ENCODE measurements at places on chromosomes 16 and 17.
A peak's percentile ranks its signal among the peaks of the same experiment; 100 is the strongest.

DNA sequence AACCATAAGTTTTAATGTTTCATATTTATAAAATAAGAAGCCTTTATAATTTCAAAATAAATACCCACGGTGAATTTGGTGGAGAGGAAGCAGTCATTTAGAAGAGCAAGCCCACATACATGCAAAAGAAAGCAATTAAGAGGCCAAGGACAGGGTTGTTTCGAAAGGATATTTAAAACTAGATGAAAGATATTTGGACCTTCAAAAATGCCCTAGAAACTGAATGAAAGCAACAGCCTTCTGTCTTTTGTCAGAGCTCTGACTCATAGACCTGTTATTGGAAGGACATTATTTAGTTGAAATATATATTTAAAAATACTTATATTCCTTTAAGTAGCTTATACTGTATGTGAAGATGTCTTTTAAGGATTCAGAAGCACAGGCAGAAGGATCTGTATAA, 8.6 kb upstream of the METTL9 start:
- H3K27ac ChIP-seq, result no peak overlapping the region
- H3K4me3 ChIP-seq, result no peak overlapping the region
- H3K36me3 ChIP-seq, result no peaks in the 10 kb centered on the region
- no peaks in the 10 kb centered on the region for H3K4me1 ChIP-seq
- H3K27me3 ChIP-seq, result no peaks in the 10 kb centered on the region

GRCh38 chr17:60390925-60391470, 935 bp downstream of the USP32 start:
- H3K4me1 ChIP-seq, result peaks cover 22% of the 10 kb centered on the region
- H3K27ac ChIP-seq, result peak overlapping the region; percentile 82
- no peaks in the 10 kb centered on the region for H3K27me3 ChIP-seq
- peak overlapping the region; percentile 59 for H3K4me3 ChIP-seq

GRCh38 chr17:42163113-42163512, 8.3 kb upstream of the RAB5C start:
- H3K27ac ChIP-seq, result no peak overlapping the region
- H3K36me3 ChIP-seq, result no peaks in the 10 kb centered on the region
- DNase-seq, result no peak

DNA sequence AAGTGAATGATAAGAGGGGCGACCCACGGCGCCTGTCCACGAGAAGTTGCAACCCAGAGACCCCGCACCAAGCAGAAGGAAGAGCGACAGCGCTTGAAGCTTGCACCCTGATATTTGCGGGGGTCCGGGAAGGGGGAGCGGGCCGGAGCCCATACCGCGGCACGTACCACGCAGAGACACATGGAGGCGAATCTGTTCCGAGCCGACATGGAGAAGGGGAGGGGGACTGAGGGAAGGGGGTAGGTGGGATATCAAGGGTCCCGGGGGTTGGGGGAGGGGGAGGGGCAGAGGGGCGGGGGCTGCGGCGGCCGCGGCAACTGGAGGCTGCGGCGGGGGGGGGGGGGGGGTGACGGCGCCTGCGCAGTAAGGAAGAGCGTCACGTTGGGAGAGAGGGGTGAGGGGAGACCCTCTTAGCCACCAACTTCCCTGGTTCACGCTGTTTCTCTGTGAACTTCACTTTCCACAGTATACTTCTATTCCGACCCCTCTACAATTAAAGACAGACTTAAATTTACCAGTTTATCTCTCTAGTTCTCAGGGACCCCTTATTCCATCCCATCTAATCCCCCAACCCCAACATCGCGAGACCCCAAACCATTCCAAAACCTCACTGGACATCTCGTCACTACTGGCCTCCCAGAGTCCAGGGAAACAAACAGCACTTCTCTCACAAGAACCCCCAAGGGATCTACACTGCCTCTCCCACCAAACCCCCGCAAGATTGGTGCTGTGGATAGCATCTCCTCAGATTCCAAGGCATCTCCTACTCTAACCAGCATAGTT, 8.0 kb downstream of the DLG4 start:
- H3K4me3 ChIP-seq, result no peak overlapping the region
- H3K4me1 ChIP-seq, result peaks cover 26% of the 10 kb centered on the region

DNA sequence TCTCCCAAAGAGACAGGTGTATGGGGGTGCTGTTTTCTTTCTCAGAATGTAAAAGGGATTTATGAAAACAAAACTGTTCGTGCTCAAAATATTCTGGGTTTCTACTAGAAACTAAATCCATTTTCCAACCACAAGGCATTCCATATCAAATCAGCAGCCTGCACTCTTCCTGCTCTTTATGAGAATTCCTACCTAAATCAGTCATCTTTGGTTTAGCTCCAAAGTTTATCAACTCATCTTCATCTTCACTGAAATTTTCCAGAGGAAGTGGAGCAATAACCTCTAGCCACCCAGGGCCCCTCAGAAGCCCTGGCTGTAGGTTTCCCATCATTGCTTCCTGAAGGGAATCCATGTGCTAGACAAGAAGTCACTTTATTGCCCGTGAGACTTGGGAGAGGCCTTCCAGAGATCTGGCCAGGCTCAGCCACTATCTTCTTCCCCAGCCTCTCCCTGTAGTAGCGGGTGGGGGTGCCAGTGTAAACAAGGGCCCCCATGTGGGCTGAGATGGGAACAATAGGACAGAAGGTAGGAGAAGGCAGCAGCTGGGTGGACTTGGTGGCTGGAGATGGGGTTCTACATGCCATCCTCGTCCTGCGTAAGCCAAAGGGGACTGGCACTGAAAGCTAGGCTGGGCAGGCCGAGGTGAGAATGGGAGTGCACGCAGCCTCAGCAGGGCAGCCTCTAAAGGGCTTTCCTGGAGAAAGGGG, 22.0 kb upstream of the ALDH3A1 start:
- peak; percentile 91 for DNase-seq
- H3K27ac ChIP-seq, result no peak overlapping the region
- no peak overlapping the region for H3K4me3 ChIP-seq
- no peaks in the 10 kb centered on the region for H3K36me3 ChIP-seq
- peaks cover 5% of the 10 kb centered on the region for H3K4me1 ChIP-seq
- no peaks in the 10 kb centered on the region for H3K27me3 ChIP-seq

DNA sequence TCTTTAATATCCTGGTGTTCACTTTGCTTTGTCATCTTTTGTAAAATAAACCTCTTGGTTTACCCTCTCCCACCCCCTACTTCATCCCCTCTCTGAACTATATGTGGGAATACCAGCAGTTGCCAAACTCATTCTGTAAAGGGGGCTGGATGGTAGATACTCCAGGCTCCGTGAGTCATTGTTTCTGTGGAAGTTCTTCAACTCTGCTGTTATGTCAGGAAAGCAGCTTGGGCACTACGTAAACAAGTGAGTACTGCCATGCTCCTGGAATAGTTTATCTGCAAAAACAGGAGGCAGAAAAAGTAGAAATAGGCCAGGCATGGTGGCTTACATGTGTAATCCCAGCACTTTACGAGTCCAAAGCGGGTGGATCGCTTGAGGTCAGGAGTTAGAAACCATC, 17.6 kb downstream of the MVP start:
- H3K27me3 ChIP-seq, result no peaks in the 10 kb centered on the region
- no peak overlapping the region for H3K27ac ChIP-seq
- H3K36me3 ChIP-seq, result peaks cover 21% of the 10 kb centered on the region
- no peak overlapping the region for H3K4me3 ChIP-seq

DNA sequence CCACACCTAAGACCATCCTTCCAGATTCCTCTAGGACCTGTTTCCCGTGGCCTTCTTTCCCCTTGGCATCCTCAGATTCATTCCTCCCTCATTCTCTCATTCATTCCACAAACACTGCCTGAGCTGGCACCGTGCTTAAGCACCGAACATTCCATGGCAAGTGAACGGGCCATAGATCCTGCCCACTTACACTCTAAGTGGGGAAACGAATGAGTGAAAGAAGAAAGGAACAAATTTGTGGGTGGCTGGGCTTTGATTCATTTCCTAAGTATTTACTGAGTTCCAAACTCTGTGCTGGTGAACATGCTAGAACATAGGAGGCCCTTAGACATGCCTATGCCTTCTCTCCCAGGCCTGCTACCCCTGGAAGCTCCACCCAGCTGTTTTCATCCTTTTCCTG, 30.0 kb downstream of the SRCIN1 start:
- H3K4me3 ChIP-seq, result no peak overlapping the region
- no peaks in the 10 kb centered on the region for H3K4me1 ChIP-seq
- H3K36me3 ChIP-seq, result no peaks in the 10 kb centered on the region
- H3K27ac ChIP-seq, result no peak overlapping the region

DNA sequence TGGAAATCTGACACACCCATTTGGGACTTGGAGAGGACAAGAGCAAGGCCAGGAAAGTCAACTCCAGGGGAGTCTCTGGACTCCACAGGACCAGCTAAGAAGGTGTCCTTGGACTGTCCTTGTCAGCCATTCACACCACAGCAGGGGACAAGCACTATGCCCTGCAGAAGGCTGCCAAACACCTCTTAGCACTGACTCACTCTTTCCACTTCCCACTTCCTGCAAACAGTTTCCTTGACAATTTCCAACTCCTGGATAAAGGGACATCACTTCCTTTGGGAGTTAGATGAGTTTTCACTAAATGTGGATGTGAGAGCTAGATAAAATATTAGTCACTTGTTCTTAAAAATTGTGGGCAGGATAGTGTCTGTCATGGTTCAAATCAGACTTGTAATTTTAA, 37.8 kb upstream of the BCAR1 start:
- DNase-seq, result peak; percentile 88
- H3K36me3 ChIP-seq, result no peaks in the 10 kb centered on the region
- no peak overlapping the region for H3K4me3 ChIP-seq
- H3K4me1 ChIP-seq, result peaks cover 27% of the 10 kb centered on the region
- no peaks in the 10 kb centered on the region for H3K27me3 ChIP-seq
- H3K27ac ChIP-seq, result peak overlapping the region; percentile 72

DNA sequence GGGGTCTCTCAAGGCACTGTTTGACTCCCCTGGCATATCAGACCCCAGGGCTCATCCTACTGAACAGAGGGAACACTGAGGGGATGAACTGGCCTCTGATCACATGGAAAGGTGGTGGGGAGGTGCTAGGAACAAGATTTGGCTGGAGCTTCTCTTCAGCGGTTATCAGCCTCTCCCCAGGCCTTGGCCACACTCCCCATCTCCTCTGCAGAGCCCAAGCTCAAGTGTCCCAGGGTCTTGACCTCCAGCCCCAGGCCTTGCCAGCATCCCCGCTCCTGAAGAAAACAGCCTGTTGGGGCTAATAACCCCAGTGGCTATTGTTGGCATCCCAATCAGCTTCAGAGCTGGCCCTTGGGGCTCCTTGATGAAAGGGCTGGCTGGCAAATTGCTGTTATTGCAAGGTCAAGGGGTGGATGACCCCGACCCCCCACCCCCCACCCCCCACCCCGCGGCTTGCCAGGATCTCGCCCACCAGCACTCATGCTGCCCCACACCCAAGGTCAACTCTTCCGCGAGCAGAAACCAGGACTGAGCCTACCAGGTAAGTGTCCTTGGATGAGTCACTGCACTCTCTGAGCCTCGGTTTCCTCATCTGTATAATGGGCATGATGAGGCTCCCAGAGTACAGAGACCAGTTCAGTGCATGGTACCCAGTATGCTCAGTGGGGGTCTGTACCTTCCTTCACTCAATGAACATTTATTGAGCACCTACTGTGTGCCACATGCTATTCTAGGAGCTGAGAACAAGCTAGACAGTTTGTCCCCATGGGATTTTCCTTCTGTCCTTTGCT, 18.8 kb upstream of the FAM83G start:
- no peaks in the 10 kb centered on the region for H3K27me3 ChIP-seq
- no peaks in the 10 kb centered on the region for H3K4me1 ChIP-seq
- no peak for DNase-seq
- H3K4me3 ChIP-seq, result no peak overlapping the region

GRCh38 chr16:66620429-66620795, 15.9 kb downstream of the CMTM3 start:
- no peaks in the 10 kb centered on the region for H3K36me3 ChIP-seq
- DNase-seq, result no peak
- peaks cover 20% of the 10 kb centered on the region for H3K4me1 ChIP-seq
- no peak overlapping the region for H3K4me3 ChIP-seq
- no peak overlapping the region for H3K27ac ChIP-seq
- H3K27me3 ChIP-seq, result no peaks in the 10 kb centered on the region

DNA sequence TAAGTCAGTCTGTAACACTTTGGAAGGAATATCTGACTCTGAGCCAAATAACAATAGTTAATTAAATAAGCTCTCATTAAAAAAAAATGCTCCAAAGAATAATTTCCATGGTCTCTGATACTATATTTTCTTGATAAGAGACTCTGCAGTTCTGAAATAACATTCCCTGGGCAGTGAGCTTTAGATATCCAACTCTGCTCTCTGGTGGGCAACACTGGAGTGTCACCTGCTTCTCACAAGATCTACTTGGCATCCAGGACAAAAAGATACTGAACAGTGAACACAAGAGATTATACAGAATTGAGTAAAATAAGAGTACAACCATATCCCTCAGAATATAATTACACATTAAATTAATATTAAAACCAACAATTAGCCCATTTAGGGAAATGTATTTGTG, 13.7 kb downstream of the BLMH start:
- DNase-seq, result peak; percentile 85
- no peaks in the 10 kb centered on the region for H3K4me1 ChIP-seq
- no peaks in the 10 kb centered on the region for H3K27me3 ChIP-seq
- no peak overlapping the region for H3K4me3 ChIP-seq

- H3K27me3 ChIP-seq, result no peaks in the 10 kb centered on the region
- H3K4me3 ChIP-seq, result no peak overlapping the region
Measured at GRCh38 chr17:74185571-74186185, 17.8 kb upstream of the RPL38 start.
